ENCODE measurements at places on chromosomes 13 and 19.

- no peak for DNase-seq
Observed at GRCh38 chr13:50626101-50626547, 217.4 kb downstream of the DLEU7 start.

DNA sequence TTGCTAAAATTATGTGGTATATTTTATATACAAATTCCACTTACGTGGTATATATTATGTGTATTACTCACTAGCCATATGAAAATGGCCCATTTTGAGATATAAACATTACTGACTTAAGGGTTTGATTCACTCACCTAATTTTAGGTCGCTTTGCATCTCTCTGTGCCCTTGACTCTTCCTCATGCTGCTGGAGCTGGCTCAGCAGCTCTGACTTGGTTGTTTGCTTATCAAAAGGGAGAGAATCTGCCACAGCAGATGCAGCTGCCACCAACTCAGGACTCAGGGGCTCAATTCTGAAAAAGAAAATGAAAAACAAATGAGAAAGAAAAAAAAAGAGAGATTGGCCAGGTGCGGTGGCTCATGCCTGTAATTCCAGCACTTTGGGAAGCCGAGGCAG is 12.2 kb downstream of the MRPS31 start:
- no peak for DNase-seq

- no peak for DNase-seq
Observed at GRCh38 chr13:110540871-110541525, 20.5 kb downstream of the RAB20 start.

GRCh38 chr13:93853912-93854311 is 625.6 kb downstream of the DCT start:
- DNase-seq: no peak

- DNase-seq: no peak
Observed at GRCh38 chr13:39296193-39296592, 257.9 kb downstream of the NHLRC3 start.

GRCh38 chr13:51958217-51958547 is 53.1 kb downstream of the ATP7B start:
- no peak for DNase-seq

GRCh38 chr13:24135674-24136300 is 24.7 kb upstream of the SPATA13 start:
- DNase-seq: no peak

DNA sequence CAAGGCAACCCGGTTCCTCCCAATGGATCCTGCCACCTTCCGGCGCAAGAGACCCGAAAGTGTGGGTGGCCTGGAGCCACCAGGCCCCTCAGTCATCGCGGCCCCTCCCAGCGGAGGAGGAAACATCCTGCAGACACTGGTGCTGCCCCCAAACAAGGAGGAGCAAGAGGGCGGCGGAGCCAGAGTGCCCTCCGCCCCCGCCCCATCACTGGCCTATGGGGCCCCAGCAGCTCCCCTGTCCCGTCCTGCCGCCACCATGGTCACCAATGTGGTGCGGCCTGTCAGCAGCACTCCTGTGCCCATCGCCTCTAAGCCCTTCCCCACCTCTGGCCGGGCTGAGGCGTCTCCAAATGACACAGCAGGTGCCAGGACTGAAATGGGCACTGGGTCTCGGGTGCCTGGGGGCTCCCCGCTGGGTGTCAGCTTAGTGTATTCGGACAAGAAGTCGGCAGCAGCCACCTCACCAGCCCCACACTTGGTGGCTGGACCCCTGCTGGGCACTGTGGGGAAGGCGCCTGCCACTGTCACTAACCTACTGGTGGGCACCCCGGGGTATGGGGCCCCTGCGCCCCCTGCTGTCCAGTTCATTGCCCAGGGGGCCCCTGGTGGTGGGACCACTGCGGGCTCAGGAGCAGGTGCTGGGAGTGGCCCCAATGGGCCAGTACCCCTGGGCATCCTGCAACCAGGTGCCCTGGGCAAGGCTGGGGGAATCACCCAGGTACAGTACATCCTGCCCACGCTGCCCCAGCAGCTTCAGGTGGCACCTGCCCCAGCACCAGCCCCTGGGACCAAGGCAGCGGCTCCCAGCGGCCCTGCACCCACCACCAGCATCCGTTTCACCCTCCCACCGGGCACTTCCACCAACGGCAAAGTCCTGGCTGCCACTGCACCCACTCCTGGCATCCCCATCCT is 11.2 kb upstream of the PRR19 start:
- no peak for DNase-seq

DNA sequence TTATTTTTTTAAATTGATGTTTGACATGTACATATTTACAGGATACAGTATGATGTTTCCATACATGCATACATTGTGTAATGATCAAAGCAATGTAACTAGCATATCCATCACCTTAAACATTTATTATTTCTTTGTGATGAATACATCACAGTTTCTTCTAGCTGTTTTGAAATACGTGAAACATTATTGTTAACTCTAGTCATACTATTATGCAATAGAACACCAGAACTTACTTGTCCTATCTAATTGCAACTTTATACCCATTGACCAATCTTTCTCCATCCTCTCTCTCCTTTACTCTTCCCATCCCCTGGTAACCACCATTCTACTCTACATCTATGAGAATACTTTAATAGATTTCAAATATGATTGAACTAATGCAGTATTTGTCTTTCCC is 1942.7 kb downstream of the PCDH9 start:
- DNase-seq: no peak

DNA sequence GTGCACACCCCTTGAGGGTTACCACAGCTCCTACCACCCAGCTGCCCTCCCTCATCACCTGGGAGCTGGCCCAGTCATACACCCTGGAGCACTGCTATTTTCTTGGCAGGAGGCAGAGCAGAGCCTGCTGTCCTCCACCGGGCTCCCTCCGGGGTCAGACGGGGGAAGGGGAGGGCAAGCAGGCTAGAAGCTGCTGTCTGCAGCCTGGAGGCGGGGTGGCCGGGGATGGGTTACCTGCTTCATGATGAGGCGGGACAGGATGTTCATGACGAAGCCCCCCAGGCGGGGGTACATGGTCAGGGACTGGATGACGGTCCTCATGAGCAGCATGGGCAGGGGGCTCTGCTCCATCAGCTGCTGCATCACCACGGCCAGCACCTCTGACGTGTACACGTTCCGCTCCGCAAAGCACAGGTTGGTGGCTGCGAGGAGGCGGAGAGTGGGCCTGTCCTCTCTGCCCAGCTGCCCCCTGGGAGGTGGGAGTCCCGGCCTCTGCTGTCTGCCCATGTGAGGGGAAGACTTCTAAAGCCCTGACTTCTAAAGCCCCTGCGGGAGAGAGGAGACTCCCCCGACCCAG is 2.7 kb upstream of the RSPH6A start:
- DNase-seq: no peak

DNA sequence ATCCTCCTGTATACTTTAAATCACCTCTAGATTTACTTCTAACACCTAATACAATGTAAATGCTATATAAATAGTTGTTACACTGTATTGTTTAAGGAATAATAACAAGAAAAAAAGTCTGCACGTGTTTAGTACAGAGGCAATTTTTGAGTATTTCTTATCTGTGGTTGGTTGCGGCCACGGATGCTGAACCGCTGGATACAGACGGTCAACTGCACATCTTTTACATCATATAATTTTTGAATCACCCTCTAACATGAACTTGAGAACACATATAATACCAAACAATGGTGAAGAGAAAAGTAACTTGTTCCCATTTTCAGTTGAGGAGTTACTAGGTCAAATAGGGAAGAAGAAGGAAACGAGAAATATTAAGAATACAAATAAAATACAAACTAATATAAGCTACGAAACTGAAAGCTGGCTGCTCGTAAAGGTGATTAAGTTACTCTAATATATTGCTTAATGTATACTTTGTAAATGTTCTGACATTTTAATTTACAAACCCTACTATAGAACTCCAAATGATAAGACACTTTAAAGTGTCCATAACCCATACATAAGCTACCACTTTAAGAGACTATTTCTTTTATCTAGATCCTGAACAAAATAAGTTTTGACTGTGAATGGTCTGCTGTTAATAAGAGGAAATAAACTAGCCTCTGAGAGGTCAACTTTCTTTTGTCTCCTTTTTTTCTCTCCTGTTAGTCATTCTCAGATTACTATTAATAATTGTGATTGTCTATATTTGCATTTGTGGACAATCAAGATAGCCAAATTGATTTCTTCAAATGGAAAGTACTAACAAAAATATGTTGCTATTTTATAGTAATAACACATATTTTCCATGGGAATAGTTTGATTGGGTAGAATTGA is 457.4 kb downstream of the DIAPH3 start:
- DNase-seq: no peak

DNA sequence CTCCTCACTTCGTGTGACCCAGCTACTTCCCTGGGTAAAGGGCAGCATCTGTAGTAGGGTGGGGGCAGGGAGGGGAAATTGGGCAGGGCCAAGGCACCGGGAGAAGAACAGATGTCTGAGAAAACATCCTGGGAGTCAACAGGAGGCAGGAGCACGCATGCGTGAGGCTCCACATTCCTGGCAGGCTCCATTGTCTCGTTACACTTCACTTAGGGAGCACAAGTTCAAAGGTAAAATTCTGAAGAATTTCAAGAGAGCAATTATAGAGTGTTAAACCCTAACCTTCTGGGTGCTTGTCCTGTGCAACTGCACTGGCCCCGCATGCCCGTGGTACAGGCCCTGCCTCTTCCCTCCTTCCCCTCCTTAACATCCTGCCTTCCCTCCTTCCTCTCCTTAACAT is 79.6 kb upstream of the POMP start:
- DNase-seq: no peak

- no peak for DNase-seq
Observed at GRCh38 chr19:31054430-31054829, 294.8 kb downstream of the TSHZ3 start.

GRCh38 chr13:98632961-98633360 is 56.1 kb upstream of the STK24 start:
- DNase-seq: no peak

GRCh38 chr13:28637714-28638355 is 21.1 kb upstream of the POMP start:
- DNase-seq: no peak

DNA sequence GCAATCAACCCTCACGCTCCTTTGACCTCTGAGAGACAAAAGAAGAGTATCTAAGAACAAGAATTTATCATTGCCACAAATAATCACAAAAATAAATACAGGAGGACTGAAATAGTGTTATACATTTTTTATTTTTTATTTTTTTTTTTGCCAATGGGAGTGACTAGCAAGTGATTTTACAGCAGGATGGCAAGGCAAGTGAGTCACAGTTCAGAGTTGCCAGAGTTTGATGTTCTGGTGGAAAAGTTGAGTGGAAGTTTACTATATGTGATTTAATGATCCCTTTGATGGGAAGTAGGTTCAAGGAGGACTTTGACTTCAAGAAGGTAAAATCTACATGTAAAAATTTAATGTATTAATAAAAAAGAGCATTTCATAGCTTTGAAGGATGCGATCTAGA is 2691.4 kb downstream of the PCDH9 start:
- DNase-seq: no peak

DNA sequence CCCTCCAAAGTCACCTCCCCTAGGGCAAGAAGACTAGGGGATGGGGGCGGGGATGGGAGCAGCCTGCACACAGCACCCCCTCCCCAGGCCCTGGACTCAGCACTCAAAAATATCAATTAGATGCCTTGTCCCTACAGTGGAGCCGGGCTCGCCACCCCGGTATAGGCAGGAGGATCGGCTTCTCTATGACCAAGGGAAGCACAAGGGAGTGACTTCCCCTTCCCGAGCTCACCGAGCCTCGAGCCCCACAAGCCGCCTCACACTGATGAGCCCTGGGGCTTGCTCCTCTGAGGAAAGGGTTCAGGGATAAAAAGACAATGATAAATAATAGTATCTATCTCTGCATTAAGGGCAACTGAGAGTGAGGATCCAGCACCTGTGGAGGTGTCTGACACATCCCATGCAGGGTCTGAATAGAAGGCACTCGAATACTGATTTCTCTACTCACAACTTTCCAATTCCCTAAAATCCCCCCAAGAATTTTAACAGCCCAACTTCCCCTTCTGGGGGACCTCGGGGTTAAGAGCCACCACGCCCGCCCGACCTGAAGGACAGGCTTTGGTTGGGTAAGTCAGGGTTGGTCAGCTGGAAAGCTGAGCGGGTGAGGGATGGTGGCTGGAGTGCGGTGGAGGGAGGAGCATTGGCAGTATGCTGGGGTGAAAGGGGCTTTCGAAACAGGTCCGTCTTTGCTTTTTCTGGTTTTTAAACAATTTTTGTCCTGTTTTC is 51.3 kb downstream of the STK24 start:
- DNase-seq: no peak

DNA sequence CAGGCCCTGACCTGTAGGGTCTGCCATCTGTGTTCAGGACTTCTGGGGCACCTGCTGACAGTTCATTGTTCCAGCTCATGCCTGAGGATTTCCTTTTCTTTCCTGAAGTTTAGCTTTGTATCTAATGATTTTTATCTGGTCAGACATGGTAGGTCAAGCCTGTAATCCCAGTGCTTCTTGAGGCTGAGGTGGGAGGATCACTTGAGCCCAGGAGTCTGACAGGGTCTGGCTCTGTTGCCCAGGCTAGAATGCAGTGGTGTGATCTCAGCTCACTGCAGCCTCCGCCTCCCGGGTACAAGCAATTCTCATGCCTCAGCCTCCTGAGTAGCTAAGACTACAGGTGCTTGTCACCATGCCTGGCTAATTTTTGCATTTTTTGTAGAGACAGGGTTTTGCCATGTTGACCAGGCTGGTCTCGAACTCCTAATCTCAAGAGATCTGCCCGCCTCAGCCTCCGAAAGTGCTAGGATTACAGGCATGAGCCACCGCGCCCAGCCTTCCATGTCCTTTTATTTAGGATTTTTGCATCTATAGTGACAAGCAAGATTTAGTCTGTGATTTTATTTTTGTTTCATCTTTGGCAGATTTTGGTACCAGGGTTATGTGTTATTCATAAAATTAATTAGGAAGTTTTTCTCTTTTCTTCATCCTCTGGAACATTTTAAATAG is 33.2 kb downstream of the CHST8 start:
- DNase-seq: no peak

DNA sequence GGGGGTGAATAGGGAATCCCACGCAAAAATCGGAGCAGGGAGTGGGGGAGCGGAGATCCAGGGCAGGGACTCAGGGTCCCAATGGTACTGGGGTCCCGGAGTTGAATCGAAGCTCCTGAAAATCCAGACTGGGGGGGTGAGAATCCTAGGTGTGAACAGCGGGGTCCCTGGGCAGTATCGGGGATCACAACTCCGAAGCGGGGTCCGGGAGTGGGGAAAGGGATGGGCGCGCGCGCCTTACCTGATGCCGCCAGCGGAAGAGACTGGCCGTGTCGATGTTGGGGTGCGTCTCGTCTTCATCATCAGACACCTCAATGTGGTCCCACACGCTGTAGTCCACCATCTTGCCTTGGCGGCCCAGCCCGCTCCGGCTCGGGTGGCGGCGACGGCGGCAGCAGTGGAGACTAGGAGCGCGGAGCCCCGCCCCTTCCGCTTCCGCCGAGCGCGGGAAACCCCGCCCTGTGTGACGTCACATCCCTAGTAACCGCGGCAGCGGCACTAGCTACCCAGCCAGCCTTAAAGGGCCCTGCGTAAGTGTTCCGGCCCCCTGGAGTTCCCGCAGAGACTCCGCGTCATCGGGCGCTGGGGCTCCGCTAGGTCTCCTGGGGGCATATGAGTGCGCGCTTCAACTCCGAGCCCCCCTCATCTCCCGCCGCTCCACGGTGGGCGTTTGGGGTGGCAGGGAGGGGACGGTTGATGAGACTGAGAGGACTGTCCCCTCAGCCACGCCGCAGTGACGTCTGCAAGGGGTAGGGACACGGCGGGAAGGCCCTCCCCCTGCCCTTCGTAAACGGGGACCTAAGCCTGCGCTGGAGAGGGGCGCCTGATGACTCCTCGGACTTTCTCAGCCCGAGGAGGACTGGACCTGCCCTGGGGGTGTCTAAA is at the start of gene CDC37:
Gene CDC37, minus strand, starts transcription at position 406 of the 885 bp plus-strand sequence. Its CDS starts 63 bp downstream, at position 343.
- DNase-seq: peak; percentile 93
